ENCODE measurements at places on chromosomes 2 and 18.

DNA sequence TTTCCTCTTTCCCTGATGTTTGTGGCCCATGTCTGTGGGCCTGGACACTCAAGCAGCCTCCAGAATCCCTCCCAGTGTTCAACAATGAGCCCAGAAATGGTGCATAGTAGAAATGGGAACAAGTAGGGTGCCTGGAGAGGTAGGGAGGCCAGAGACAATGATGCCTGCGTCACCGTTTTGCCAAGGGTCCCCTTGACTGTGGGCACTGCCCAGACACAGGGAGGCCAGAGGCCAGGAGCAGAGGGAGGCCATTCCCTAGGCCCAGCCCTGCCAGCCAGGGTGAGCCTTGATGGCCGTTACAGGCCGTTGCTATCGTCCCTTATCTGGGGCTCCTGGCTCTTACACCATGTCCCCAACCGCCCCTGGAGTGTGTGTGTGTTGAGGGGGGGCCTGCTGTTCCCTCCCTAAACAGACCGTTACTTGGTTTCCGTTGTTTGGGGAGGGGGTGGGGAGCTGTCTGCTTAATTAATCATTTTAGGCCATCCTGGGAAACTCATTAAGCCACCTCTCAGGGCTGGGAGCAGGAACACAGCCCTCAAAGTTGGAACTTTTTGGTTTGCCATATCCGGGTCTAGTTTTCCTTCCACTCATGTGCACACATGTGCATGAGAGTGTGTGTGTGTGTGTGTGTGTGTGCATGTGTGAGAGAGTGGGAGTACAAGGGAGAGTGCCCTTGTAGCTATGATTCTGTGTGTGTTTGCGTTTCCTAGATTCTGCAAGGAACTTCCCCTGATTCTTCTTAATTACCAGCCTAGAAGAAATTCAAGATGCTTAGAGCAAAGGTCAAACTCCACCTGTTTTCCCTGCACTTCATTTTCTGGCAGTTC, 135.2 kb upstream of the HAAO start:
- DNase-seq = no peak

- DNase-seq = no peak
These were observed 856.8 kb upstream of the ACVR2A start for GRCh38 chr2:146987996-146988395.

- no peak for DNase-seq
These were observed 508.9 kb upstream of the MYT1L start for GRCh38 chr2:2839782-2840531.

- no peak for DNase-seq
These were observed 1541.9 kb upstream of the PIK3C3 start for GRCh38 chr18:40413160-40413559.

- DNase-seq = no peak
These were observed 3.8 kb downstream of the GBX2 start for GRCh38 chr2:236164201-236164924.

Measured in stimulated activated CD4-positive, alpha-beta T cell treated with anti-CD3 and anti-CD28 coated beads, Interleukin-1b, Interleukin-23, amount 100 ng/mL, for 1 hour (primary cell).